ENCODE measurements at places on chromosomes 5 and 9. TPM values are rescaled to one million over a fixed set of nuclear protein-coding genes. Genes with fewer than 3 reads are reported as not detected.

Gene CYLC2
- total RNA-seq, result not detected

Gene C5orf52
- total RNA-seq, result not detected

Gene CCDC183
- under 0.01 TPM for total RNA-seq

Gene CAPSL
- not detected for total RNA-seq

Gene CTXN3
- not detected for total RNA-seq

Gene DOCK2
- total RNA-seq, result 0.14 TPM

Gene SYK
- 28.4 TPM for total RNA-seq

Gene ZDHHC11B
- total RNA-seq, result 0.14 TPM

Gene CEP120
- total RNA-seq, result 23.6 TPM

Gene GPR150
- total RNA-seq, result 0.21 TPM

Gene SCAI
- 6.1 TPM for total RNA-seq

Gene DRD1
- total RNA-seq, result not detected

Gene DAPK1
- total RNA-seq, result 7.2 TPM

Gene NSMF
- total RNA-seq, result 18.8 TPM

Gene SLC35D2
- total RNA-seq, result 34.9 TPM

Gene SH3TC2
- 6.0 TPM for total RNA-seq

Gene C5orf58
- total RNA-seq, result not detected

Gene GPR21
- 1.4 TPM for total RNA-seq

Gene SLC6A3
- not detected for total RNA-seq

Gene TYRP1
- total RNA-seq, result not detected

Gene TMC1
- total RNA-seq, result 0.71 TPM

Gene FAM200C
- 3.8 TPM for total RNA-seq

Gene OBP2B
- total RNA-seq, result not detected

Gene ABCA1
- 98.7 TPM for total RNA-seq

Gene SHOC1
- total RNA-seq, result 0.07 TPM

Gene WDR31
- total RNA-seq, result 4.1 TPM

Gene RNF224
- under 0.01 TPM for total RNA-seq

Gene KIF4B
- total RNA-seq, result under 0.01 TPM

Gene SLC1A3
- total RNA-seq, result 16.9 TPM

Gene DND1
- 0.36 TPM for total RNA-seq

Gene EXOSC2
- 35.3 TPM for total RNA-seq

Gene AMBP
- not detected for total RNA-seq

Gene FRMD3
- 0.43 TPM for total RNA-seq

Gene F2RL2
- total RNA-seq, result not detected

Gene PCDHA10
- total RNA-seq, result 1.6 TPM

Gene WNK2
- total RNA-seq, result 0.34 TPM

Gene TMEM171
- 0.68 TPM for total RNA-seq

Gene PHF24
- 0.68 TPM for total RNA-seq

Gene CHSY3
- under 0.01 TPM for total RNA-seq

Gene FCN2
- total RNA-seq, result not detected

Gene PPP1R26
- total RNA-seq, result 30.4 TPM

Gene GADD45G
- 0.43 TPM for total RNA-seq

Gene ADAMTS12
- under 0.01 TPM for total RNA-seq

Gene IRX1
- total RNA-seq, result 1.7 TPM

Gene PTGES
- total RNA-seq, result 11.0 TPM

Gene ECPAS
- 140 TPM for total RNA-seq

Gene PLPPR1
- not detected for total RNA-seq

Gene PCDHA9
- total RNA-seq, result 0.43 TPM

All from nasal cavity respiratory epithelium epithelial cell of viscerocranial mucosa (primary cell).